ENCODE measurements at places on chromosomes 16 and 17.

- peaks cover under 1% of the 10 kb centered on the region for H3K36me3 ChIP-seq
- no peak overlapping the region for H3K27ac ChIP-seq
- no peaks in the 10 kb centered on the region for H3K4me1 ChIP-seq
- H3K4me3 ChIP-seq: no peak overlapping the region
These were observed 1.0 kb downstream of the TELO2 start for GRCh38 chr16:1494129-1494640.

- H3K27ac ChIP-seq: no peak overlapping the region
- H3K36me3 ChIP-seq: no peaks in the 10 kb centered on the region
- H3K27me3 ChIP-seq: no peaks in the 10 kb centered on the region
- H3K4me3 ChIP-seq: no peak overlapping the region
- no peaks in the 10 kb centered on the region for H3K4me1 ChIP-seq
These were observed 87.0 kb upstream of the LGALS9 start for GRCh38 chr17:27543958-27544349.

- no peak overlapping the region for H3K4me3 ChIP-seq
- no peak for DNase-seq
- H3K27ac ChIP-seq: no peak overlapping the region
- H3K4me1 ChIP-seq: no peaks in the 10 kb centered on the region
- H3K36me3 ChIP-seq: no peaks in the 10 kb centered on the region
These were observed 20.7 kb upstream of the SIAH1 start for GRCh38 chr16:48405907-48406306.

DNA sequence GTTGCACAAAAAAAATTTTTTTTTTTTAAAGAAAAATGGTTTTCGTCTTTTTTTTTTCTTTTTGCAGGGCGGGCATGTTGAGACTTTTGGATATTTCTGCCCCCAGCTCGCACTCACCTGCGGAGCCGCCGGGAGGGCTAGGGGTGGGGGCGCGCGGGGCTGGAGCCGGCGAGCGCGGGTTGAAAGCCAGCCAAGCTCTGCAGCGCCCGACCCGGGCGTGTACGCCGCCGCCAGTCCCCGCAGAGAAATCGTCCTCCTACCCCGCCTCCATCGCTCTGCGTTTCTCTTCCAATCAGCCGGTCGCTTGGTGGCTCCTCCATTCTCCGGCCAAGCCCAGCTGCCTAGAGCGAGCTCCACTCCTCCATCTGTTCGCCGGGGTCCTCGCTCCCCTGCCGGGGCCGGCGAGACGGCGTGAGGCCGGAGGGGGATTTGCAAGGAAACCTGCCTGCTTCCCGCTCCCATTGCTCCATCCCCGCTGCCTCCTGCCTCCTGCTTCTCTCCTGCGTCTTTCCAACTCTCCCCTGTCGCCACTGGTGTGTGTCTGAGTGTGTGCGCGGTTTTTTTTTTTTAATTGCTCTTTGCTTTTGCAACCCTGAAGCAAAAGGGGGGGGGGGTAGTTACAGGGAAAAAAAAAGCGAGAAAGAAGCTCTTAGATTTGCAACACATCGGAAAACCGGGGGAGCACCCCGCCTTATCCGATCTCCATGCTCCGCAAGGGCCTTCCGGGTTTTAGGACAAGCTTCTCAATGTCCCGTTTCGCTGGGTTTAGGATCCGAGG lies 1.8 kb upstream of the UBTF start:
- peak; percentile 90 for DNase-seq
- H3K4me3 ChIP-seq: peak overlapping the region; percentile 90
- no peaks in the 10 kb centered on the region for H3K27me3 ChIP-seq
- peak overlapping the region; percentile 99 for H3K27ac ChIP-seq
- peaks cover 2% of the 10 kb centered on the region for H3K4me1 ChIP-seq

GRCh38 chr17:59396134-59396826 lies 64.8 kb downstream of the YPEL2 start:
- peaks cover 9% of the 10 kb centered on the region for H3K36me3 ChIP-seq
- H3K4me3 ChIP-seq: no peak overlapping the region
- peaks cover 6% of the 10 kb centered on the region for H3K4me1 ChIP-seq
- no peak for DNase-seq
- no peaks in the 10 kb centered on the region for H3K27me3 ChIP-seq

DNA sequence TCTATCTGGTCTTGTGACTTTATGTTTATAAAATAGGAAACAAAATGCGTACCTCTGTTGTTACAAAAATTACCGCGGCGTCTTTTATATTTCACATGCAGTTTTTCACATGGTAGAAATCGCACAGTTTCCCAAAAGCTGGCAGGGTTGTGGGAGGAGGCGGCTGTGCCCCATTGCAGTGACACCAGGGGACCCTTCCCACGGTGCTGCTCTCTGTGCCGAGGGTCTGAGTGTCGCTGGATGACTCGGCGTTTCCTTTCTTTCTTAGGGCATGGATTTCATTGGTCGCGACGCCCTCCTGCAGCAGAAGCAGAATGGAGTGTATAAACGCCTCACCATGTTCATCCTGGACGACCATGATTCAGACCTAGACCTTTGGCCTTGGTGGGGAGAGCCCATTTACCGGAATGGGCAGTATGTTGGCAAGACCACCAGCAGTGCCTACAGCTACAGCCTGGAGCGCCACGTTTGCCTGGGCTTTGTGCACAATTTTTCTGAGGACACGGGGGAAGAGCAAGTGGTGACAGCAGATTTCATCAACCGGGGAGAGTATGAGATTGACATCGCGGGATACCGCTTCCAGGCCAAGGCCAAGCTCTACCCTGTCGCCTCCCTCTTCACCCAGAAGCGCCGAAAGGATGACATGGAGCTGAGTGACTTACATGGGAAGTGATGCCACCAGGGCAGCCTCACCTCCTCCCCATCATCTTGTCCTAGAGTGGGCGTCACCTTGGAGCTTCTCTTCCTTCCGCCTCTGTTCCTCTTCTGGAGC lies 17.2 kb upstream of the CLEC18C start:
- DNase-seq: peak; percentile 83
- H3K4me3 ChIP-seq: no peak overlapping the region
- H3K27ac ChIP-seq: no peak overlapping the region
- peaks cover 29% of the 10 kb centered on the region for H3K36me3 ChIP-seq

DNA sequence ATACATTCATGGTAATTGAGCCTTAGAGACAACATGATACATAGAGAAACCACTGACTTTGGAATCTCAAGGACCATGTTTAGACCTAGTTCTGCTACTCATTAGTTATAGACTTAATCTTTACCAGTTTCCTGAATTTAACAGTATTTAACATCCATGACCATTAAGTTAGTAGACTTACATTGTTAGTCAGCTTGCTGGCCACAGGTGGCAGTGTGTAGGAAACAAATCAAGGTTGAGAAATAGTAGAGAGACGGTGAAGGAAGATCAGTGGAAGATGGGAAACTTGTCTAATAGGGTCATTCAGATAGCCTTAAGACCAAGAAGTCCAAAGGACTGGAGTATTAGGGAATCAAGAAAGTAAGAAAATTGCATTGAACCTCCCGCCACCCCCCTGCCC lies 31.0 kb downstream of the OMG start:
- no peaks in the 10 kb centered on the region for H3K4me1 ChIP-seq
- H3K4me3 ChIP-seq: no peak overlapping the region
- DNase-seq: no peak
- H3K27me3 ChIP-seq: no peaks in the 10 kb centered on the region
- H3K27ac ChIP-seq: no peak overlapping the region

- H3K27ac ChIP-seq: no peak overlapping the region
- no peaks in the 10 kb centered on the region for H3K27me3 ChIP-seq
- H3K36me3 ChIP-seq: no peaks in the 10 kb centered on the region
- H3K4me3 ChIP-seq: no peak overlapping the region
- no peak for DNase-seq
These were observed 4.0 kb upstream of the CDH11 start for GRCh38 chr16:65125871-65126270.

GRCh38 chr17:35132816-35133550 lies 9.1 kb downstream of the NLE1 start:
- H3K4me3 ChIP-seq: no peak overlapping the region
- H3K4me1 ChIP-seq: no peaks in the 10 kb centered on the region
- no peaks in the 10 kb centered on the region for H3K36me3 ChIP-seq
- no peak for DNase-seq

GRCh38 chr16:25895380-25895779 lies 203.6 kb downstream of the HS3ST4 start:
- no peak overlapping the region for H3K4me3 ChIP-seq
- no peaks in the 10 kb centered on the region for H3K4me1 ChIP-seq
- H3K36me3 ChIP-seq: no peaks in the 10 kb centered on the region
- DNase-seq: no peak
- H3K27ac ChIP-seq: no peak overlapping the region

DNA sequence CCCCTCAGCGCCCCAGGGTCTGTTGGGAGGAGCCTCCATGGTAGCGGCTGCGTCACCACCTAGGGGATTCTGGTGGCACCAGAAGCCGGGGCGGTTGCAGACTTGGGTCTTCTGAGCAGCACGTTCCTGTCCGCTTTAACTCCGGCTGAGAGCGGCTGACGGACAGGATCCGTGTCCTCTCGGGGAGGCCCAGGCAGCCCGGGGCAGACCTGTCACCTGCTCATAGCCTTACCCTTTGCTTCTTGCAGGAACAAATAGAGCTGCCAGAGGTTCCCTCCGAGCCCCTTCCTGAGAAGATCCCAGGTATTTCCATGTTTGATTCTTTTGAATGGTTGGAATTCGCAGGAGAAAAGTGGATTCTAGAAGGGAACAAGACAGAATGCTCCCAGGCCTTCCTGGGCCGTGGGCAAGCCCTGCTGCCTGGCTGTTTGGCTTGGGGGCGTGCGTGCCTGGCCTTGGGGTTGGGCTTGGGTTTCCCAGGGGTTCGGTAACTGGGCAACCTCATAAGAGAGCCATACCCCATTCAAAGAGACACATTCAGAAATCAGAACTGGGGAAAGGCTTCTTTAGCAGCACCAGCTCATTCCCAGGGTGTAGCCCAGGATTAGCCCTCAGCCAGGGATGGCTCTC lies 6.6 kb downstream of the CHMP6 start:
- DNase-seq: no peak
- H3K27ac ChIP-seq: no peak overlapping the region
- no peaks in the 10 kb centered on the region for H3K4me1 ChIP-seq
- peaks cover 10% of the 10 kb centered on the region for H3K36me3 ChIP-seq

- no peaks in the 10 kb centered on the region for H3K4me1 ChIP-seq
- H3K36me3 ChIP-seq: no peaks in the 10 kb centered on the region
- no peaks in the 10 kb centered on the region for H3K27me3 ChIP-seq
- H3K4me3 ChIP-seq: no peak overlapping the region
These were observed 427.5 kb downstream of the UTP18 start for GRCh38 chr17:51687887-51688286.

DNA sequence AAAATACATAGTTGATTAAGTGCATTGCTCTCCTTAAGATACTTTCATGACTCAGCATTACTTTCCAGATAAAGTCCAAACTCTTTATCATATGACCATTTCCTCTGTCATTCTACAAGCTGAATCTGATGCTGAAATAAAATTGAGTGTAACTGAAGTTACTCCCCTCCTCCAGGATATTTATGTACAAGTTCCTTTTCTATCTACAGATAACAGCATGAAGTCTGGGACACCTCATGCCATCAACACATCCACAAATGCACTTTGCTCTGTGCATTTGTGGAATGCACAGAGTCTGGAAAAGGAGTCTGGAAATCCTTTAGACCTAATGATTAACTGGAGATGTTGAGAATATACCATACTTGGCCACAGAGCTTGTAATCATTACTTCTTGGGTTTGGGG lies 60.5 kb downstream of the ACSM2B start:
- H3K27me3 ChIP-seq: no peaks in the 10 kb centered on the region
- no peaks in the 10 kb centered on the region for H3K36me3 ChIP-seq
- H3K27ac ChIP-seq: no peak overlapping the region
- H3K4me1 ChIP-seq: no peaks in the 10 kb centered on the region
- DNase-seq: no peak

- H3K4me3 ChIP-seq: no peak overlapping the region
- no peaks in the 10 kb centered on the region for H3K27me3 ChIP-seq
- DNase-seq: no peak
- H3K27ac ChIP-seq: no peak overlapping the region
- peaks cover 2% of the 10 kb centered on the region for H3K4me1 ChIP-seq
- no peaks in the 10 kb centered on the region for H3K36me3 ChIP-seq
These were observed 15.0 kb upstream of the SCIMP start for GRCh38 chr17:5249615-5250014.

GRCh38 chr17:44777394-44778348 lies 18.9 kb downstream of the ADAM11 start:
- H3K36me3 ChIP-seq: no peaks in the 10 kb centered on the region
- DNase-seq: peak; percentile 43
- no peak overlapping the region for H3K4me3 ChIP-seq
- no peaks in the 10 kb centered on the region for H3K27me3 ChIP-seq
- no peak overlapping the region for H3K27ac ChIP-seq
- H3K4me1 ChIP-seq: no peaks in the 10 kb centered on the region

GRCh38 chr17:6684460-6684783 lies 28.7 kb downstream of the SLC13A5 start:
- no peaks in the 10 kb centered on the region for H3K4me1 ChIP-seq
- no peaks in the 10 kb centered on the region for H3K27me3 ChIP-seq
- DNase-seq: no peak
- no peak overlapping the region for H3K4me3 ChIP-seq

DNA sequence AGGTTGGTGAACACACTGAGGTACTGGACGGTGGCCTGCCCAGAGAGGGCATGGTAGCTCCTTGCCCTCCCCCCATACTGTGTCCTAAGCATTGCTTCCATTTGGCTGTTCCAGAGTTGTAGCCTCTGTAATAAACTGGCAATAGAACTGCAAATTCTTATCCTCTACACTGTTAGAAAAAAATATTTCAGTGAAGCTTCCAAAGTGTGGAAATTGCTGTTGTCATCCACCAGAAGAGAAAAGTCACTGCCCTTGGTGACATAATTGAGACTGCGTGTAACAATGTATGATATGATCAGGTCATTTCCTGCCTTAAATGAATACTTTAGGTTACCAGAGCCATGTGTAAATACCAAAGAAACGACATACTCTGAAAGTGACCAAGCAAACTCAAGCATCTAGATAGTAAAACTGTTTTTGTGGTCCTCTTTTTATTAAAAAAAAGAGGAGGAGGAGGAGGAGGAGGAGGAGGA lies 65.9 kb downstream of the CEP95 start:
- no peaks in the 10 kb centered on the region for H3K4me1 ChIP-seq
- H3K27me3 ChIP-seq: no peaks in the 10 kb centered on the region
- no peak overlapping the region for H3K27ac ChIP-seq

- no peaks in the 10 kb centered on the region for H3K36me3 ChIP-seq
- DNase-seq: no peak
- no peaks in the 10 kb centered on the region for H3K27me3 ChIP-seq
These were observed 1343.7 kb upstream of the GOT2 start for GRCh38 chr16:60077861-60078260.

GRCh38 chr17:27376637-27377547 lies 79.4 kb upstream of the KSR1 start:
- H3K4me3 ChIP-seq: no peak overlapping the region
- DNase-seq: no peak
- H3K27ac ChIP-seq: no peak overlapping the region
- no peaks in the 10 kb centered on the region for H3K4me1 ChIP-seq
- H3K27me3 ChIP-seq: no peaks in the 10 kb centered on the region

- no peaks in the 10 kb centered on the region for H3K27me3 ChIP-seq
- no peak overlapping the region for H3K27ac ChIP-seq
- no peak for DNase-seq
These were observed 909 bp upstream of the RSL1D1 start for GRCh38 chr16:11852092-11852809.
